Astrocyte of the spinal cord (primary cell): ENCODE measurements at places on chromosomes 5 and 9.
A peak's percentile ranks its signal among the peaks of the same experiment; 100 is the strongest.

- no peak for DNase-seq
Measured at GRCh38 chr5:73295921-73296320, 122.9 kb downstream of the TMEM174 start.

- DNase-seq = no peak
Measured at GRCh38 chr5:149747141-149747832, 17.2 kb downstream of the PPARGC1B start.

GRCh38 chr5:111643499-111643898 lies 113.5 kb downstream of the NREP start:
- DNase-seq = no peak

DNA sequence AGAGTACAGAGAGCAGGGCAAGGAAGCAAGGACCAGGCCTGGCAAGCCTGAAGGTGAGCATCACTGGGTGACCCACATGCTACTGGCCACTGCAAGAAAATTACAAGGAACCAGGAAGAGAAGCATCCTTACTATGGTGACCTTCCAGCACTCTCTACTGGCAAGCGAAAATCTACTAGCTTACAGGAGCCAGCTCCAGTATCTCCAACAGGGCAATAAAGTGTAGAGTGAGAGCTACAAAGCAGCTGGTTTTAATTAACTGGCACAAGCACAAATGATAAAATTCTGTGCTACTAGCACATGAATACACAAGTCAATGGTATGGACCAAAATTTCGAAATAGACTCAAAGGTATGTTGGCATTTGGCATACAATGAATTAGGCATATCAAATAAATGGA lies 113.3 kb upstream of the CAST start:
- DNase-seq = no peak

DNA sequence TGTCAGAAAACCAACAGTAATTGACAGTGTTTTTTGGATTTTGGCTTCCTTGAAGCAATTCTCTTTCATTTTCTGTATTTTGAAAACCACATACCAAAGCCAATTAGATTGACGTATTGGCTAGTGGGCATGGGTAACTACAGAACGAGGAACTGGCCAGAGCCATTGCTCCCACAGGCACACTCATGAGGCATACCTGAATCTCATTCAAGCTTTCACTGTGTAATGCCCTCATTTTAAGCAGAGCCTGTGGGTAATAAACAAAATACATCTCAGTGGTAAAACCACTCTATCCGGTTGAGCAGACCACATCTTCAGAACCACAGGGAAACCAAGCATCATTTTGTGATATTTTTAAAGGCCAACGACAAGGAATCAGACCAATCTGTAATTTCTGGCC lies 394.1 kb downstream of the ZNF608 start:
- no peak for DNase-seq

DNA sequence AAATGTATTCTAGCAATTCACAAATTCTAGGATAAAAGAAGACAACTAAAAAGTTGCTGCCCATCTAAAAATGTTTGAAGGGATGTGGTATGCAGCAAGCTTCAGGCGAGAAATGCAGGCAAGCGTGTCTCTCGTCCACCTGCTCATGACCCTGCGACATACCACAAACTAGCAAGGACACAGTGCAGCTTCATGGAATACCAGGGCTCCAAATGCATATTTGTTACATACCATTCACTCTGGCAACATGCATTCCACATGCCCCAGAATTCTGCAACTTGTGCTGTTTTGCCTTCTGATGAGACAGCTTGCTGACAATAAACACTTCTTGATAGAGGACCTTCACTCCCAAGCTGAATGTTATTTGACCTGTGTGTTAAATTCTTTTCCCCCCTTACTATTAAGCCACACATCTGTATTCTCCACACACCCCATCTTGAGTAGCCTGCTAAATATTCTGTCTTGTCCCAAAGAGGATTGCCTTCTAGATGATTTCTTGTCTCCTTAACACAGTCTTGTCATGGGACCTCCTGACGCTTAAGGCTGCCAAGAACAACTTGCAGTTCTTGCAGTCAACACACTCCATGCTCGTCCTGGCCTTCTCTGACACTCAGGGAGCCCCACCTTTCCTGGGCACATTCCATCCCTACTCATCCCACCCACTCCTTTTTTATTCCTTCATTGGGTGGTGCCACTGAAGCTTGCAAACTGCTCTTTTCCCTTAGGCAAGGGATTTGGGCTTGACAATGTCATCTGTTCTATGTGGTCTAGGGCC lies 340.5 kb downstream of the PIK3R1 start:
- DNase-seq = no peak

DNA sequence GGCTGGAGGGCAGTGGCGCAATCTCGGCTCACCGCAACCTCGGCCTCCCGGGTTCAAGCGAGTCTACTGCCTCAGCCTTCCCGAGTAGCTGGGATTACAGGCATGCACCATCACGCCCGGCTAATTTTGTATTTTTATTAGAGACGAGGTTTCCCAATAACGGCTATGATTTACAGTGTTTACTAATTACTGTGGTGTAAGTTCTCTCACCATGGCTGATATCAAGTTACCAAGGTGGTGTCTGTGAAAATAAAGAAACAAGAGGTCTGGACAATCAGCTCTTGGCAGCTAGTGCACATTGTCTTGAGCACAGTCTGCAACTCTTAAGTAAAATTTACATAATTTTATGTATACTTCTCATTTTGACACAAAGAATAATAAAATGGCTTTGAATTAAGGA lies 385.5 kb upstream of the COX7C start:
- no peak for DNase-seq

DNA sequence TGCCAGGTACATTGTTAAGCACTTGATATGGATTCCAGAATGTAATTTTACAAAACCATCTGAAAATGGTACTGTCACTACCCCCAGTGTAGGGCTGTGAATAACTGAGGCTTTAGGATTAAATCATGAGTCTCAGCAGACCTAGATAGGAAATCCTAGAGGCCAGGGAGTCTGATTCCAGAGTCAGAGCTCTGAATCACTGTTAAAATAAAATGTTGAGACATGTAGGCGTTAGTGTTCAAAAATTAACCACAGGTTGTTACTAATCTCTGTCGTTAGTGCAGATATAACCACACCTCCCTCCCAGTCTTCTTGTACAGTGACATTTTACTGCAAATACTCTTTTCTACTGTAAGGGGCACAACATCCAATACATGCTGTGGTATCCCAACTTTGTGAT lies 1828.8 kb downstream of the MAT2B start:
- DNase-seq = peak; percentile 33

GRCh38 chr5:965604-966344 lies 42.8 kb upstream of the NKD2 start:
- no peak for DNase-seq

- DNase-seq = peak; percentile 91
Measured at GRCh38 chr5:123819833-123820232, 307.9 kb downstream of the CSNK1G3 start.

- no peak for DNase-seq
Measured at GRCh38 chr9:134555094-134555650, 86.4 kb upstream of the COL5A1 start.

- no peak for DNase-seq
Measured at GRCh38 chr5:151086192-151086869, 5.5 kb upstream of the TNIP1 start.

- DNase-seq = no peak
Measured at GRCh38 chr9:124858330-124859046, 3.3 kb downstream of the RPL35 start.

DNA sequence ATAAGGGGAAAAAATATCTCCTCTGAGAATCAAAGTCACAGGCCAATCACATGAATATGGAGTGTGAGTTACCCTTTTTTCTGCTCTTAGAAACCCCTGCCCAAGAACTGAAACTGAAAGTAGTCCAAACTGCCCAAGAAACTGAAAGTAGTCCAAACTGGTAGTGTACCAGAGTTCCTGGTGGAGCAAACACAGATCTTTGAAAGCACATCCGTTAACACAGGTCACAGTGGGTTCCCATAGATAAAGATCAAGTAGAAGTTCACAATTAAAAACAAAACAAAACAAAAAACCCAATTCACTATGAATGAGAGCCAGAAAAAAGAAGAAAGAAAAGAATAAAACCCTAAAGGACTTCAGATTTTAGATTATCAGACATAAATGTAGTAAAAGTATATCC lies 332.4 kb upstream of the EFNA5 start:
- DNase-seq = peak; percentile 76

DNA sequence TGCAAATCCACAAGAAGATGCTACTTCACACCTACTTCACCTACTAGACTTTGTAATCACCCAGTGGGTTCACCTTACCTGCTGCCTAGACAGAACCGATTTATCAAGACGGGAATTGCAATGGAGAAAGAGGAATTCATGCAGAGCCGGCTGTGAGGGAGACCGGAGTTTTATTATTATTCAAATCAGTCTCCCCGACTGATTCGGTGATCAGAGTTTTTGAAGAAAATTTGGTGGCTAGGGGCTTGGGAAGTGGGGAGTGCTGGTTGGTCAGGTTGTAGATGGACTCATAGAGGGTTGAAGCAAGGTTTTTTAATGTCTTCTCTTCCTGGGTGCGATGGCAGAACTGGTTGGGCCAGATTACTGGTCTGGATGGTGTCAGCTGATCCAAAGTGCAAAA lies 23.4 kb downstream of the SFXN1 start:
- DNase-seq = no peak

- DNase-seq = no peak
Measured at GRCh38 chr9:114247491-114247890, 75.4 kb upstream of the ORM1 start.

GRCh38 chr5:129601576-129601975 lies 141.5 kb downstream of the ADAMTS19 start:
- DNase-seq = no peak

DNA sequence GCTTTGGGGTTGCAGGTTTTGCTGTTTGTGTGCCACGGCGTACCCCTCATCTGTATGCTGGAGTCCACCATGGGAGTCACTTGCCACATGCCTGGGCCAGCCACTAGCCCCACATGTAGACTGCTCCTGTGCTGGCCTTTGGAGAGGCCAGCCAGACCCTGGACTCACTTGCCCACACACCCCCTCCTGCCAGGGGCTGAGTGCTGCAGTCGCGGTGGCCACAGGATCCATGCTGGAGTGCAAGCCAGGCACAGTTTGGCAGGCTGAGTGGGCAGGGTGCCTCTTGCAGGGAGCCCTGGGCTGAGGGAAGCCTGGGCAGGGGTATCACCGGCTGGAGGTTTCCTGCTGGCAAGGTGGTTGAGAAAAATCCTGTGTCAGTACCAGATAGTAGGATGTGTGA lies 25.6 kb upstream of the GCNT1 start:
- DNase-seq = peak; percentile 24

GRCh38 chr5:68557162-68557936 lies 341.8 kb downstream of the PIK3R1 start:
- no peak for DNase-seq

- peak; percentile 36 for DNase-seq
Measured at GRCh38 chr5:6632324-6632887, 438 bp downstream of the NSUN2 start.

GRCh38 chr5:66170195-66170919 lies 26.3 kb downstream of the SREK1 start:
- DNase-seq = no peak

- peak; percentile 32 for DNase-seq
Measured at GRCh38 chr9:111179577-111179976, 141.3 kb upstream of the LPAR1 start.

GRCh38 chr5:1435369-1435768 lies 9.9 kb downstream of the SLC6A3 start:
- no peak for DNase-seq

GRCh38 chr9:92155221-92155620 lies 40.0 kb upstream of the SPTLC1 start:
- no peak for DNase-seq

GRCh38 chr5:169686137-169686536 lies 49.1 kb downstream of the DOCK2 start:
- no peak for DNase-seq

- DNase-seq = no peak
Measured at GRCh38 chr9:125145425-125145824, 2.1 kb upstream of the SCAI start.

DNA sequence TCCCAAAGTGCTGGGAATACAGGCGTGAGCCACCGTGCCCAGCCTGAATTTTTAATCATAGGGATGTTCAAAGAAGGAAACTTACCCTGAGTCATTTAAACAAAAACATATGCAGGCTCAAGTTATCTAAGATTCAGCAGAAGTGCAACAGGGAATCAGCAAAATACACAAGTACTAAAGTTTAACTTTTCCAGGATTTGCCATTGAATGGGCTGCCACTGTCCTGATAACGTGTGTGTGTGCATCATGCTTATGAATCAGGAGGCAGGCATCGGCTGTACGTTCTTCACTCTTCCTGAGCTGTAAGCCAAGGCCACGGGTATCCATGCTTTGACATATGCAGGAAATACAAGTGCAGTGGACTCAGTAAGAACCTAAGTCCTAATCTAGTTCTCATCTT lies 48.8 kb upstream of the FST start:
- no peak for DNase-seq

GRCh38 chr9:86402591-86402990 lies 48.4 kb upstream of the TUT7 start:
- DNase-seq = no peak

DNA sequence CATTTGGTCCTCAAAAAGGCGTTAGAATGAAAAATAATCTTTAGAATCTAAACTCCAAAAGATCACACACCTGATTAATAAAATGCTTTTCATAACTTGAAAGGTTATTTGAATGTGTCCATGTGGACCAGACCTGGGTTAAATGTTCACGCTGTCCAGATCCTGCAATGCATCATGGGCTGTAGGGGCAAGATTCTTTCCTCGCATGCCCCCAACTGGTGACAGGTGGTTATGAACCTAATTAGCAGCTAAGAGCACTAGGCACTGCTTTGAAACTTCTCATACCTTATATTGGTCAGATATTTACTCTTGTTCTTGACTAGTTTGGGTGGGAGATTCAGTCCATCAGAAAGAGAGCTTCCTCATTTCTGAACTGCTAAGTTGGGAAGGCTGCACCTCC lies 19.3 kb upstream of the PIP5K1B start:
- no peak for DNase-seq

DNA sequence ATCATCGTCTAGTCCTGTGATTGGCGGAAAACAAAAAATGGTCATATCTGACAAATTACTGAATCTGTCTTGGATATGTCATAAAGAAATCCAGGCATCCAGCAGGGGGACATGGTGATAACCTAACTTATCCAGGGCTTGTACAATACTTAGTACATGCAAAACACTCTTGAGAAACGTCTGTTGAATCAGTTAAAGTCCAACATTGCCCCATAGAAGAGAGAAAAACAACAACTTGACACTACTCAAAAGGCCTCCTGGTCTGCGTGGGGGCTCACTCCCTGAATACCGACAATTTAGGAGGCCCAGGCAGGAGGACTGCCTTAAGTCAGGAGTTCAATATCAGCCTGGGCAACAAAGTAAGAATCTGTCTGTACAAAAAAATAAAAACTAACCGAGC lies 217.5 kb downstream of the DCP2 start:
- no peak for DNase-seq

- no peak for DNase-seq
Measured at GRCh38 chr5:146947181-146947941, 68.8 kb upstream of the PPP2R2B start.

- DNase-seq = peak; percentile 16
Measured at GRCh38 chr5:98663521-98663920, 109.9 kb upstream of the RGMB start.

GRCh38 chr5:44622331-44622730 lies 186.4 kb upstream of the MRPS30 start:
- no peak for DNase-seq

- DNase-seq = no peak
Measured at GRCh38 chr5:96292582-96293247, 140.3 kb downstream of the PCSK1 start.
